Activated CD4-positive, alpha-beta T cell treated with anti-CD3 and anti-CD28 coated beads, Interleukin-10, Interleukin-2, amounts not matched to agents 100 ng/mL and 50 ng/mL, durations not matched to agents 16 hours and 8 hours (primary cell): ENCODE measurements at places on chromosomes 4 and X.

DNA sequence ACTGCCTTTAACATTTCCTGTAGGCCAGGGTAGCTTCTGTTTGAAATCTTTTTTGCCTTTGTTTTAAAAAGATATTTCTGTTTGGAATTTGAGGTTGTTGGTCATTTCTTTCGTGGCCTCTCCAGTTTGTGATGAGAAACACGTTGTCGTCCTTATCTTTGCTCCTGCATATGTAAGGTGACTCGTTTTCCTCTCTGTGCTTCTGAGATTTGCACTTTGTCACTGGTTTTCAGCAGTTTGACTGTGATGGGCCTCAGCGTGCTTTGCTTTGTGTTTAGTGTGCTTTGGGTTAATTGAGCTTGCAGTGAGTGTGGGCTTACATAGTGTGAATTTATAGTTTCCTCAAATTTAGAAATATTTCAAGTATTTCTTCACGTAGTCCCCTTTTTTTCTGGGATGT is 81.5 kb downstream of the FAM193A start:
- no peak for DNase-seq

DNA sequence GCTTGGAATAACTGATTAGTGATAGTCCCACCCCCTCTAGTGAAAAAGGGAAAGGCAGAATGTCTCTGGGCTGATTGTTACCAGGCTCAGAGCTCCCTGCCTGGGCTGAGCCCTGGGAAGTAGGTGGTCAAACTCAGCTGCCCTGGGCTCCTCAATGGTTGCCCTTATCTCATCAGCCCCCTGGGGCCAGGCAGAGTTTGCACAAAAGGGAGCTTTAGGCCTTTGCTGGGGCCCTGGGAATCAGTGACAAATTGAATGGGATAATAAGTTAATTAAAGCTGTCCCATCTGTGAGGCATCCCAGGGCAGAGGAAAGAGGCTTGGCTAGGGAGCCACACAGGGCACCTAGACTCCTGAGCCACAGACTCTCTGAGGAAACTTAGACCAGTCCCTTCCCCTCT is 89.0 kb downstream of the EFNB1 start:
- DNase-seq, result no peak

DNA sequence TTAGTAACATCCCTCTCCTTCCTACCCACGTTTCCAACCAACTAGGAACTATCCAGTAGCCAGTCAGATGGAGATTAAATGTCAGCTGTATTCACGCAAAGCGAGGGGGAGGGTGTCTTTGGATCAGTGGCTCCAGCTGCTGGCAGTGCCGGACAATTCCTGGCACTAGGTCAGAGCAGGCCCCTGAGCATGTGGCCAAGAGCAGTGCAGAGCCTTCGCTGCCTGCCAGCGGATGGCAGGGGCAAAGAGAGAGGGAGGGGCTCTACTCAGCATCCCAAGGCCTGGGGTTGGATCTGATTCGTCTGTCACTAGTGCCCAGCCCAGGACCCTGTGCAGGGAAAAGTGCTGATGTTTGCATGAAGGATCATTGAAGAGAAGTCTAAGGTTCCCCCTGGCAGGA is 28.7 kb upstream of the JAKMIP1 start:
- DNase-seq, result no peak

DNA sequence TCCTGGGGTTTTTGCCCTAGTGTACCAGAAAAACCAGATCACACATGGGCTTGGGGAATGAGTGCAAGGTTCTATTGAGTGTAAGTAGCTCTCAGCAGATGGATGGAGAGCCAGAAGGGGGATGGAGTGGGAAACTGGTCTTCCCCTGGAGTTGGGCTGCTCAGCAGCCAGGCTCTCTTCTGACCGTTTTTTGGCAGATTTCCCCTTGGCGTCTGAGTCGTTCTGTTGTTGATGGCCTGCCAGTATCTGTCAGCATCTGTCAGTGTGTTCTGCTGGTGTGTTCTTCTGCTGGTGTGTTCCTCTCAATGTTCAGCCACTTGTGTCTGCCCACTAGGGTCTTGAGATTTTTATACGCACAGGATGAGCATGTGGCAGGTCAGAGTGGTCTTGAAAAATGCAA is 633.9 kb upstream of the CPEB2 start:
- DNase-seq, result no peak

- DNase-seq, result peak; percentile 1
These were observed 499.9 kb upstream of the AADAT start for GRCh38 chr4:170589597-170590191.
